ENCODE measurements at places on chromosomes 1 and 21.

GRCh38 chr1:12095452-12096263 lies 32.6 kb downstream of the TNFRSF8 start:
- DNase-seq: no peak

GRCh38 chr1:17125756-17126237 lies 6.5 kb upstream of the PADI2 start:
- peak; percentile 83 for DNase-seq

DNA sequence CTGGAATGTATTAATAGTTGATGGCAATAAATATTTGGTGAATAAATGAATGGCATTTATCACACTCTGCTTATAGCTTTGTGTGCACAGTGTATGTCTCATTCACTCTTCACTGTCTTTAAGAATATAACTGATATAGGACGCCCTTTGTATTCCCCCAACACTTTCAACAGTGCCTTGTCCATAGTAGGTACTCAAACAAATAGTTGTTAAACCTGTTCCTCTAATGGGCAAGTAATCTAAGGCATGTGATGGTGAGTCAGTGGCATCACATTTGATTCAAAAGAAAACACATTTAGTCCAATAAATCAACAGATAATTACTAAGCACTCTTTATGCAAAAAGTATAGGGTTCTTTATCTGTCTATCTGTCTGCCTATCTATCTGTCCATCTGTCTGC lies 11.2 kb upstream of the RXRG start:
- no peak for DNase-seq

DNA sequence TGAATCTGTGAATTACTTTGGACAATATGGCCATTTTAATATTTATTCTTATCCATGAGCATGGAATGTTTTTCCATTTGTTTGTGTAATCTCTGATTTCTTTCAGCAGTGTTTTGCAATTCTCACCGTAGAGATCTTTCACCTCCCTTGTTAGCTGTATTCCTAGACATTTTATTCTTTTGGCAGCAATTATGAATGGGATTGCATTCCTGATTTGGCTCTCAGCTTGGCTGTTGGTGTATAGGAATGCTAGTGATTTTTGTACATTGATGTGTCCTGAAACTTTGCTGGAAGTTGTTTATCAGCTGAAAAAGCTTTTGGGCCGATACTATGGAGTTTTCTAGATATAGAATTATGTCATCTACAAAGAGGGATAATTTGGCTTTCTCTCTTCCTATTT lies 44.2 kb upstream of the NEGR1 start:
- DNase-seq: no peak

DNA sequence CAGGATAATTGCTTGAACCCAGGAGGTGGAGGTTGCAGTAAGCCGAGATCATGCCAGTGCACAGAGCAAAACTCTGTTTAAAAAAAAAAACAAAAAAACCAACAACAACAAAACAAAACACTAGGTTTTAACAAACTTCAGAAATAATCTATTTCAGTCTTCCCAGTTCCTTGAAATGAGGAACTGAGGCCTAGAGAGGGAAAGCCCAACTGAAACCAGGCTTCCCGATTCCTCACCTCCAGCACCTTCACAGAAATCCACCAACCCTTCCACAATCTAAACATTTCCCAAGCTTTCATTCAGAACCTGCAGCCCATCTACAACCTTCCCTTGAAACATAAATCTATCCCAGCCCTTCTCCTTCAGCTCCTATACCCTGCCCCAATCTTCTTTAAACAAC lies 612 bp upstream of the CD52 start:
- DNase-seq: no peak

DNA sequence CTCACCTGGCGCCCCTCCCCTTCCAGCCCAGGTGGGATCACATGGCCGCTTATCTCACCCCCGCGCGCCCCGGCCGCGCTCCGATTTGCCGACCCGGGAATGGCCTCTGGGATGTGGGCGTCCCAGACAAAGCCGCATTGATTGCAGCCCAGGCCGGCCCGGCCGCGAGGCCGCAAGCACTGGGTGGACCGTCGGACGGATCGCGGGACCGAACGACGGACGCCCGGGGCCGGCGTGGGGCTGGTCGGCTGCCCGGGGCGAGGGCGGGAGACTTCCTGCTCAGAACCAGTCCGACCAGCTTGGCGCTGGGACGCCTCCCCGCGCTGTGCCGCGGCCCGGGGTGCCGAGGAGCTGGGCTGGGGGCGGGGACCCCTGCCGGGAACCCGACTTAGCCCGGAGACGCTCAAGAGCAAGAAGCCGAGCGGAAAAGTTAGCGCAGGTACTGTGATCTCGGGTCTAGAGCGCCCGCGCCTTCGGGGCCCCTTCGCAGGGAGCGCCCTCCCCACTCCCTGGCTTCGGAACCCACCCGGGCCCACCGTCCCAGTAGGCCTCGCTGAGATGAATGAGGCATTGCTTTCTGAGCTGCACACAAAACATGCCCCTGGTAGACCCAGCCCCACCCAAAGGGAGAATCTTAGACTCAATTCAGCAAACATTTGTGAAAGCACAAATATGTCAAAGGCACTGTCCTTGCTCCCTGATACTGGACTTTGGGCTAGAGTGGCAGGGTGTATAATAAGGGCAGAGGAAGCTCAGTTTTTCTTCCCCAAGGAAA lies 415 bp upstream of the LAD1 start:
- DNase-seq: no peak

DNA sequence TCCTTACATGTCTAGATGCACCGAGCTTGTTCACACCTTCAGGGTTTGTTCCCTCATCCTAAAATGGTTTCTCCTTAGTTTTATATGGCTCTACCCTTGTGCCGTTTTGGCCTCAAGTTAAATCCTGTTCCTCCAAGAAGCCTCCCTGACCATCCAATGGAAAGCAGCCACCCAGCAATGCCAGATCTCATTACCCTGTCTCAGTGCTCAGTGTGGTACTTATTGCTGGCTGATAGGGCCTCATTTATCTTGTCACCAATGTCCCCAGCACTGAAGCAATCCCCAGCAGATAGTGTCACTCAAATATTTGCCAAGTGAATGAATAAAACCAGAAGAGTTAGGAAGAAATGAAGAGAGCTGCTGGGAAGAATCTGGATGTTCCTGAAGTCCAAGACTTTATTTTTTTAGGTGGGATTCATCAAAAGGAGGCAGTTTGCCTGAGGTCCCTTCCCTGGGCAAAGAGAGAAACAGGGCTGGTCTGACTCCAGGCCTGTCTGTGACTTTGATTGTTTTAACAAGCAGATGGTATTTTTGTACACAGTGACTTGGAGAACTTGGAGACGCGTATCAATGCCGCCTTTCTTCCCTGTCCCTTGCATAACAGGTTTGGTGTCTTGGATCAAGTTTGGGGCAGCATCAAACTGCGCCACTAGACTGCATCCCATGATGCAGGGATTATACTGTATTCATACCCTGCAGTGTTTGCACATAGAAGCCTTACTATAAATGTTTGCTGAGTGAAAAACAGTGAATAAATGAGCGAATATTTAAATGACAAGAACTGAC lies 221.2 kb downstream of the DISC1 start:
- DNase-seq: no peak

- DNase-seq: no peak
Observed at GRCh38 chr1:230061801-230062200, 5.2 kb upstream of the GALNT2 start.

- no peak for DNase-seq
Observed at GRCh38 chr1:207815913-207816291, 64.0 kb downstream of the CD46 start.

Data from C1 segment of cervical spinal cord (tissue), 14 donors.